T-helper 17 cell (primary cell): ENCODE measurements at places on chromosomes 4 and X.

GRCh38 chr4:149120331-149121022, 678.3 kb upstream of the NR3C2 start:
- DNase-seq: no peak

DNA sequence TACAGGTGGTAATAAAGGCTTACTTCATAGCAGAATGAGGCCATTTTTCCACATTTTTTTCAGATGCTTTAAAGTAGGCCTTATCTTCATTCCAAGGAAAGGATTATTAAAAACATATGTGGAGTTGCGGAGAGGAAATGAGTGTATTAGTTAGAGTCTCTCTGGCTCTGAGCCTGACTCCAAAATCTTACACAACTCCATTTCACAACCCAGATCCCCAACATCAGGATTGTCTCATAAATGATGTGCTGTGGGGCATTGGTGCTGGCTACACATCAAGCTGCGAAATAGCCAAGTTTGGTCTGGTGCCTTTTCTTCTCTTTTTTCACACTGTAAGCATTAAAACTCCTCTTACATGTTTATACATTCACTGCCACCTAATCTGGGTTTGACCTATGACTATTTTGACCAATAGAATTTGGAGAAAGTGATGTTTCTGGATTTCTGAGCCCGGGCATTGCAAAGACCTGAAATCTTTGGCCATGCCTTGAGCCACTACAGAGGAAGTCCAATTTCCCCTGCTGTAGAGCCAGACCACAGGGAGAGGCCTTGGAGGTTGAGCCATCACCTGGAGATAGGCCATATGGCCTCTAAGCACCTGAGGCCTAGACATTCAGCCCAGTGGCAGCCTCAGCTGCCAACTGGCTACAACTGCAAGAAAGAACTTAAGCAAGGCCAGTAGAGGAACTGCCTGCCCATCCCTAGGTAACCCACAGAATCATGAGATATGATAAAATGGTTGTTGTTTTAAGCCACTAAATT, 16.7 kb upstream of the SOD3 start:
- no peak for DNase-seq

DNA sequence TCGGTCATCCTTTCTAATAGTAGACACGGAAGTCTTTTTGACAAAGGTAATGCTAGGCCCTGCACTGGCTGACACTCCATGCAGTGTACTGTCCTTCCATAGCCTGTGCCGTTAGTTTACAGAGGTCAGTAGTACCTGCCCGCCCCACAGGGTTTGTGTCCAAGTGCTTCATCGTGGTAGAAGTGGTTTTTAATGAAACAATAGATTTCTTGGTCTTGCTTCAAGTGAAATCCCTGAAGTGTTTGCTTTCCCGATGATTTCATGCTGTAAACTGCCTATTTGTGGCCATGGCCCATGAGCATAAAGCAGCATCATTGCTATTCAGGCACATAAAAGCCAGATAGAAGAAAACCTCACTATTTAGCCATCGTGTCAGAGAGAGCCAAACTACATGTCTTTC, 139.3 kb downstream of the GPR143 start:
- DNase-seq: no peak

GRCh38 chrX:125710403-125711062, 390.9 kb downstream of the TEX13C start:
- no peak for DNase-seq

DNA sequence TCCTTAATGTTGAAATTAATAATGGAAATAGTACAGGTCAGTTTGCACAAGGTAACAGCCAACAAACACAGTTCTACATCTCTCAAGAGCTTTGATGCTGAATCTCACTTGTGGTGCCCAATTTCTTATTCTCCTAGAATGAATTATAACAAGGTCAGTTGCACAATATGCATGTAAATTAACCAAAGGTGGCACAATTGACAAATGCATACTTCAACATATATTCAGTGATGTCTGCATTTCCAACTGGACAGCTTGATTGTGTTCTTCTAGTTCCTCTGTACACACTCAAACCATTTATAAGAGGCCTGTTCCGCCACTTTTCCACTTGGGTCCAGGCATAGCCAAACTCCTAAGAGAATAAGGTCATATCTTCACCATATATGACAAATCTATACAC, 210.3 kb upstream of the EPHA5 start:
- no peak for DNase-seq
